ENCODE measurements at places on chromosomes 4 and X. TPM values are rescaled to one million over a fixed set of nuclear protein-coding genes. Genes with fewer than 3 reads are reported as not detected.

DNA sequence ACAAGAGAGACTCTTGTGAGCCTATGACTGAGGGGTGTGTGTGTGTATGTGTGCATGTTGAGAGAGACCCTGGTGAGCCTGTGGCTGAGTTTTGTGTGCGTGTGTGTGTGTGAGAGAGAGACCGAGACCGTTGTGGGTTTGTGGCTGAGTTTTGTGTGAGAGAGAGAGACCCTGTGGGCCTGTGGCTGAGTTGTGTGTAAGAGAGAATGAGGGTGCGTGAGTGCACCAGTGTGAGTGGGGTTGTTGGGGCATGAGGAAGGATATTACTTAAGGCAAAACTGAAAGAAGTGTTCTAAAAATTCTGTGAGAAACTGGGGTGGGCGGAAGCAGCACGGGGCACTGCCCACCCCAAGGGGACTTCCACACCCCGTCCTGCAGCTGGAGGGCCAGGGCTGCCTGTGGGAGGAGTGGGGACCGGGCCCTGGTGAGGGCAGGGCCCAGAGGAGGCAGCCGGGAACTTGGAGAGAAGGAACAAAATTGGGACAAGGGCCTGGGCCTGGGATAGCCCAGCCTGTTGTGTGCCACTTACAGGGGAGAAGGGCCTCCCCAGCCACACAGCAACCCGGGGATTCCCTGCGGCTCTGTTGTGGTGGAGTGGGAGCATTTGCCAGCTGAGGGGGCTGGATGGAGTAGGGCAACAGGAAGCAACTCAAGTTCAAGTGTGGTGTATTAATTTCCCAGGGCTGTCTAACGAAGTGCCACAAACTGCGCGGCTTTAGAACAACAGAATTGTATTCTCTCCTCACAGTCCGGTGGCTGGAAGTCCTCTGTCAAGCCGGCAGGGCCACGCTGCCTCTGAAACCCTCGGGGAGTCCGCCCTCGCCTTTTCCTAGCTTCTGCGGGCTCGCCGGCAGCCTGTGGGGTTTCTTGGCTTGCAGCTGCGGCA lies 22.1 kb downstream of the TMEM131L start:
- peak; percentile 51 for DNase-seq
- no peaks in the 10 kb centered on the region for H3K36me3 ChIP-seq
- no peaks in the 10 kb centered on the region for H3K27me3 ChIP-seq
- H3K4me3 ChIP-seq: peak overlapping the region; percentile 46
- peaks cover 72% of the 10 kb centered on the region for H3K4me1 ChIP-seq
- peak overlapping the region; percentile 86 for H3K27ac ChIP-seq

Gene QDPR
- total RNA-seq: 50.2 TPM

Gene SYP
- total RNA-seq: 1.6 TPM

Gene TMPRSS11F
- total RNA-seq: not detected

Gene FGF13
- 1.7 TPM for total RNA-seq

DNA sequence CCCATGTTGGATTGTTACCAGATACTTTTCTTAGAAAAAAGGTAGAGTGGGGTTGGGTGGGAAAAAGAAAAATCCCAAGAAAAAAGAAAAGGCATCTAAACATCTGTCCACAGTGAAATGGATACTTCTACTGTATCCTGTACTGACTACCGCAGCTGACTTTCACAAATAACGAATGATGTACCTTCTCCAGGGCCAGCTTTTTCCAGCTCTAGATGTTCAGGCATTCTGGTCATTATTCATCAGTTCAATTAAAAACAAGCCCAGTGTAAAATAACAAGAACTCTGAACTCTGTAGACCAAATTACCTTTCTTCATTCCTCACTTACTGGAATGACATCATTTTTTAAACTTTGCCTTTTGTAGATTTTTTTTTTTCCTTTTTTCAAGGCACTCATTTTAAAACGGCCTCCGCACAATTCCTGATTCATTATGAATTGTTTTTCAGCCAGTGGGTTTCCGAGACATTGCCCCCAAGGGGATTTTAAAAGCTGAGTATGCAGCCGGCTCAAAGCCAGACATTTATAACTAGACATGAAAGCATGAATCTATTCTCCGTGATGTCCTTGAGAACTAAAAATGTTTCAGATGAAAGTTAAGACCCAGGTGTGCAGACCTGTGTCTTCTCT lies 113.5 kb downstream of the PRKX start:
- no peaks in the 10 kb centered on the region for H3K27me3 ChIP-seq
- no peaks in the 10 kb centered on the region for H3K4me1 ChIP-seq
- H3K4me3 ChIP-seq: no peak overlapping the region
- DNase-seq: no peak
- H3K36me3 ChIP-seq: no peaks in the 10 kb centered on the region

DNA sequence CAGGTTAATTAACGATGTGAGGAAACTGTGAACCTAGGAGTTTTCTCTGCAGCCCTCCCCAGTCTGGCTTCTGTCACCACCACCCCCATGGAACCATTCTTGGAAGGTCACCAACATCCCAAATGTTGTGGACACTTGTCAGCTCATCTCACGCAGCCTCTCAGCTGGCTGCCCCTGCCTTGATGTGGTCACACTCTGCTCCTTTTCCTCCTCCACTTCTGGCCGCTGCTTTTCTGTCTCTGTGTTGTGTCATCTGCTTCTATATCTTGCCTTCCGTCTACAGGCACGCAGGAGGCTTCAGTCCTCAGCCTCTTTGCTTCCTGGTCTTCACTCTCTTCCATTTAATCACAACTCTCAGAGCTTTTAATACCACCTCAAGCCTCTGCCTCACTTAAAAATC lies 371.5 kb upstream of the SLIT2 start:
- H3K4me3 ChIP-seq: no peak overlapping the region
- DNase-seq: no peak
- H3K27ac ChIP-seq: no peak overlapping the region

DNA sequence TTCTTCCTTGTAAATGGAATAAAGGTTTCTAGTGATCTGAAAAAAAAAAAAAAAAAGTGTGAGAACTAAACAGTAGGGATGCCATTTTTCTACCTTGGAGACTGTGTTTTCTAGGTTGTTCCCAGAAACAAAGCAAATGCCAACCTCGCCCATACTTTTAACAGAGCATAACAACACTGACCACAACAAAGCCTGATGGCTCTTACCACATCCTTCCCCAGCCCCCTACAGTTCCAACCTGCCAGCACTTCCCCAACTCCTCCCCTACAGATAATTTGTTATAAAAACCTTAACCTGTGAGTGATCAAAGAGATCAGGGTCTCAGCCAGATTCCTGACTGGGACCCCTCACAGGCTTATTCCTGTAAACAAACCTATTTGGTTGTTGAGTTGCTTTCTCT lies 940.0 kb downstream of the SH3BGRL start:
- H3K36me3 ChIP-seq: no peaks in the 10 kb centered on the region
- no peaks in the 10 kb centered on the region for H3K27me3 ChIP-seq
- no peak for DNase-seq
- H3K27ac ChIP-seq: no peak overlapping the region

DNA sequence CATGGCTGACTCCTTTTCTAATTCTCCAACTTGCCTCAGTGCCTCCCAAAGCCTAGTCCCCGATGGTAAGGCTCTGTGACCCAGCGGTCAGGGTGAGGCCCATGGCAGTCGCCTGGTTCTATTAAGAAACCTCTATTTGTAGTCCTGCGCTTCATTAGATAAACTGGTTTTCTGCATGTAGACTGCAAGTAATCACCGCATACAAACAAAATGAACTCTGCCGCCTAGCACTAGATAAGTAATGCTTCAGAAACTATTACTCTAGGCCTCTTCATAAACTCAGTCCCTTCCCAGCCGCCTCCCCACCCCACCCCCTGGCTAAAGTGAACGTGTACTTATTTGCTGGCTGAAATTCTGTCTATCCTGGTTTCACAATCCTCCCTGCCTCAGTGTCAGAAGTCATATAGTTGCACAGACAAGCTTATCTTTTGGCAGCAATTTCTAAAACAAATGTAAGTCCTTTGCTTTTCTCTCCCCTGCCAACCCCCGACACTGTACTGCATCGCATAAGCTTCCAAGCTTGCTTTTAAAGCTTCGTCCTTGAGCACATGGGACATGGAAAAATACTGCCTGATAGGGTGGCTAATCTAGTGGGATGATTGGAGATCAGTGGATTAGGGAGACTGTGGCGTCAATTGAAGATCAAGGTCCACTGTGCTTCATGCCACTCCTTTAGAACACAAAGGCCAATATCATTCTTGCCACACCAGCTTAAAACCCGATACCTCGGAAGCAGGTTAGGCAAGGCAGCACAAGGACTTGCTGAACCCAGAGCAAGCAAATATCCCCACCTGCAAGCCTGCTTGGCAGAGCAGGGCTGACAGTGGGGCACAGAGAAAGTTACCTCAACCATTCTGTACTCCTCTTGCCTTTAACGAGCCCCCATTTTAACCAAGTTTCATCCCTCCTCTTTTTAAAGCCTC lies 125.8 kb downstream of the IRF2 start:
- no peaks in the 10 kb centered on the region for H3K36me3 ChIP-seq
- H3K4me3 ChIP-seq: no peak overlapping the region
- peak; percentile 43 for DNase-seq
- peak overlapping the region; percentile 92 for H3K27ac ChIP-seq
- H3K4me1 ChIP-seq: peaks cover 58% of the 10 kb centered on the region
- no peaks in the 10 kb centered on the region for H3K27me3 ChIP-seq

- no peak for DNase-seq
- no peak overlapping the region for H3K27ac ChIP-seq
- no peak overlapping the region for H3K4me3 ChIP-seq
- H3K27me3 ChIP-seq: no peaks in the 10 kb centered on the region
- no peaks in the 10 kb centered on the region for H3K36me3 ChIP-seq
Measured at GRCh38 chr4:90030202-90030601, 97.0 kb upstream of the CCSER1 start.

Gene IL2RG
- 0.99 TPM for total RNA-seq

DNA sequence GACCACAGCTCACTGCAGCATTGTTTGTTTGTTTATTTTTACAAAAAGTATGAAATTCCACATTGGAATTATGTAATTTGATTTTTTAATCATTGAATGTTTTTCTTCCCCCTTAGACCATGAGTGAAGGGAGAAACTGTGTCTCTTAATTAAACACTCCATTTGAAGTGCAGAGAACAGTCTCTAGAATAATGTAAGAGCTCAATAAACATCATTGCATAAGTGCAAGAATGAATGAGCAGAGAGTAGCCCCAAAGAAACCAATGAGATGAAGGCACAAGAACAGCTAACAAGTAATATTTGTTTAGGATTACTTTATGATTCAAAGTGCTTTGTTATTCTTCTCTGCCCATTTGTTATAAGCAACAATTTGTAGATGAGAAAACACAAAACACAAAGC lies 921.3 kb upstream of the LCORL start:
- no peaks in the 10 kb centered on the region for H3K36me3 ChIP-seq
- no peak for DNase-seq
- H3K4me1 ChIP-seq: no peaks in the 10 kb centered on the region
- H3K27me3 ChIP-seq: no peaks in the 10 kb centered on the region
- H3K4me3 ChIP-seq: no peak overlapping the region

Gene MAP9
- total RNA-seq: 6.6 TPM

- no peaks in the 10 kb centered on the region for H3K36me3 ChIP-seq
- H3K4me1 ChIP-seq: no peaks in the 10 kb centered on the region
- no peak overlapping the region for H3K4me3 ChIP-seq
- DNase-seq: no peak
Measured at GRCh38 chrX:13253223-13253622, 66.6 kb downstream of the ATXN3L start.

DNA sequence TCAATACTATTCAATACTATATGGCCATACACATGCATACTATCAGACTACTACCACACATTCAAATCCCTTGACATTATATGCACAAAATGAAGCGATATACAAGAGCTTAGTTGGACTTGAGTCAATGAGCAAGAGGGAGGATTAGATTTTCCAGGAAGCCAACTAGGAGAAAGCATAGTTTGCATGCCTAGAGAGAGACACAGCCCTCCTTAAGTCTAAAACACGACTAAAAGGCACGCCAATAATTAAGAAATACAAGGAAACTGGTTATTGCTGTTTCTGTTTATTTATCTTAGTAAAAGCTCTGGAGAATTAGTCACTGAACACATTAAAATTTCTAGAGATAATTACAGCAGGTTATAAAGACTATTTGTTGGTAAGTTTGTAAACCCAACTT lies 21.8 kb downstream of the MBNL3 start:
- H3K36me3 ChIP-seq: no peaks in the 10 kb centered on the region
- H3K4me3 ChIP-seq: no peak overlapping the region
- no peak for DNase-seq
- no peaks in the 10 kb centered on the region for H3K4me1 ChIP-seq

- H3K27me3 ChIP-seq: no peaks in the 10 kb centered on the region
- H3K4me1 ChIP-seq: peaks cover 18% of the 10 kb centered on the region
Measured at GRCh38 chr4:47643845-47644244, 158.8 kb downstream of the ATP10D start.

GRCh38 chr4:16663307-16663706 lies 235.1 kb downstream of the LDB2 start:
- no peak for DNase-seq
- peaks cover 1% of the 10 kb centered on the region for H3K4me1 ChIP-seq
- H3K27ac ChIP-seq: no peak overlapping the region

DNA sequence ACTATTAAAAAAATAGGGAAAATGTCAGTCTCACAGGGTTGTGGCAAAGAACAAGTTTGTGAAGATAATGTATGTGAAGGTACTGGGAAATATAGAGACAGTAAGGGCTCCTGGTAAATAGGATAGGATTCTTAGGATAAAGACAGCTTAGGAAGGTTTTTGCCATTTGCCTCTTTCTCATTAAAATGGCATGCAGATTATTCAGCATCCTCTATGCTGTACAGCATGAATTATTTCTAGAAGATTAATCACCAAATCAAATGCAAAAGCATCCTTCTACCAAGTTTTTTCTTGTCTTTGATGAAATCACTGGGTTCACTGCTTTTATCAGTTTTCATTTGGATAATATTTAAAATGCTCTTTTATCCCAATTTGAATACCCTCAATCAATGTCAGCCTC lies 142.8 kb downstream of the NDST3 start:
- H3K4me1 ChIP-seq: no peaks in the 10 kb centered on the region
- H3K27ac ChIP-seq: no peak overlapping the region
- no peak for DNase-seq

- no peaks in the 10 kb centered on the region for H3K36me3 ChIP-seq
- peak; percentile 9 for DNase-seq
- H3K27me3 ChIP-seq: no peaks in the 10 kb centered on the region
- H3K4me1 ChIP-seq: peaks cover 22% of the 10 kb centered on the region
Measured at GRCh38 chrX:75131973-75132627, 24.0 kb downstream of the ABCB7 start.

Gene PPEF1
- 0.58 TPM for total RNA-seq

GRCh38 chrX:54560411-54560810 lies 30.4 kb downstream of the GNL3L start:
- H3K4me1 ChIP-seq: no peaks in the 10 kb centered on the region
- no peak overlapping the region for H3K27ac ChIP-seq
- H3K36me3 ChIP-seq: peaks cover 44% of the 10 kb centered on the region
- no peak for DNase-seq
- no peaks in the 10 kb centered on the region for H3K27me3 ChIP-seq

Gene NAP1L3
- 7.0 TPM for total RNA-seq

Gene MUC7
- not detected for total RNA-seq

Data from left ventricle myocardium inferior (tissue), 1 donor.